Ascending aorta (tissue), 2 donors: ENCODE measurements at places on chromosomes 4 and X.

GRCh38 chr4:5448221-5448620 lies 260.1 kb downstream of the EVC2 start:
- no peak overlapping the region for H3K4me3 ChIP-seq
- no peaks in the 10 kb centered on the region for H3K4me1 ChIP-seq
- H3K27me3 ChIP-seq = no peaks in the 10 kb centered on the region
- no peak overlapping the region for H3K27ac ChIP-seq
- H3K36me3 ChIP-seq = no peaks in the 10 kb centered on the region
- DNase-seq = no peak

DNA sequence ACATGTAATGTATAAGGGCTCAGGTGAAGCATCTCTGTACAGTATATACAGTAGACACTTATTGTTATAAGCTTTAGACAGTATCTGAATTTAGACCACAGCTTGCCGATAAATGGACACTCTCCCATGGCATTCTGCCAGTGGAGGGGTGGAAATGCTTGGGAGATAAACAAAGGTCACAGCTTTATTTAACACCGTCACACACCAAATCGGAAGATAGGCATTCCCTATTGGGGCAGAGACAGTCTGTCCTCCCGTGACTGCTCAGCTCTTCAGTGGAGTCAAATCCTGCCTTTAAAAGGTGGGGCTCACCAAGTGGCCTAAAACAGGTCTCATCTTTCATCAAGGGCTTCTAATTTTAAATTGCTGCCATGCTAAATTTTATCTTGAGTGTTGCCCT lies 178.8 kb downstream of the CAMK2D start:
- peaks cover 5% of the 10 kb centered on the region for H3K4me1 ChIP-seq
- no peak overlapping the region for H3K4me3 ChIP-seq
- H3K27me3 ChIP-seq = no peaks in the 10 kb centered on the region
- no peak for DNase-seq
- no peak overlapping the region for H3K27ac ChIP-seq

DNA sequence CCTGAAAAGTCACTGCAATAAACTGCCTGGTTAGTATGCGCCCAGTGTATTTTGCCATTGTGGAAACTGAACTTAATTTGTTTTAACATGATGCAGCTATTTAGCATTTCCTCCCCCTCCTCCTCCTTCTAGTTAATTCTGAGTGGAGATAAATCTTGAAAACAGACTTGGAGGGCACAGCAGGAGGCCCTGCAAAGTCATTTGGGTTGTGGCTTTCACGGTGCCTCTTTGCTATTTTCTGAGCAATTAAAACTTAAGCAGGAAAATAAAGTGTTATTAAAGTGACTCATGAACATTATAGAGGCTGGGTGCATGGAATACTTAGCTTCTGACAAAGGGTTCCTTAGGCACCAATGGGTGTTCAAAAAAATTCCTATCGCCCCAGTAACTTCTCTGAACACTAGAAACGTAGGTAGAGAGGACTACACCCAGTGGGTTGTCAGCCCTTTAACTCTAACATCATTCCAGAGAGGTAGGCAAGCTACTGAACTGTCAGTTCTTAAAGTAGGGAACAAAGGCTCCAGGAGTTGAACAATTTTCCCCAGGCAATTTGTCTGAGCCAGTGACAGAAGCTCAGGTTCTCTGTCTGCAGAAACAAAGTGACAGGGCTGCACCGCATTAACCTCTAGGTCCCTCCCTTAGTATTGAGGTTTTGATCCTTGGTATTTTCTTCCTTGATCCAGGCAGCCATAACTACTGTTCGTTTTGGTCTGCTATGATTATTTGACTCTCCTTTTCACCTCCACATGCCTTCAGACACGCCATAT lies 158.3 kb upstream of the KIT start:
- DNase-seq = no peak
- H3K27ac ChIP-seq = no peak overlapping the region
- H3K4me1 ChIP-seq = no peaks in the 10 kb centered on the region

DNA sequence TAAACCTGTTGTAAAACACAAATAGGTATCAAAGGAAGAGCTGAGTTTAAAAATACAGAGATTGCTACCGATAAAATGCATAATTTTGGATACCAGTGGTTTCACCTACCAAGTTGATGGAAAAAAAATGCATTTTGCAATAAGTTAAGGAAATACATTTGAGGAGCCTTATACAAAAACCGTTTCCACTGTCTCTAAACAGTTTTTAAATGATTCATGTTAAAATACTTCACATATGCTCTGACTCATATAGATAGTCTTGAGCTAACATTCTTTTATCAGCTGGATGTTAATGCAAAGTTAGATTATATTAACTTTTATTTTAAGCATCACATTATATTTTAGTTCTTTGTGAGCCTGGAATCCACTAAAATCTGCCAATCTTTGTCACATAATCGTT lies 50.6 kb upstream of the ANKRD17 start:
- no peaks in the 10 kb centered on the region for H3K4me1 ChIP-seq
- no peak overlapping the region for H3K27ac ChIP-seq
- no peaks in the 10 kb centered on the region for H3K27me3 ChIP-seq
- H3K4me3 ChIP-seq = no peak overlapping the region

DNA sequence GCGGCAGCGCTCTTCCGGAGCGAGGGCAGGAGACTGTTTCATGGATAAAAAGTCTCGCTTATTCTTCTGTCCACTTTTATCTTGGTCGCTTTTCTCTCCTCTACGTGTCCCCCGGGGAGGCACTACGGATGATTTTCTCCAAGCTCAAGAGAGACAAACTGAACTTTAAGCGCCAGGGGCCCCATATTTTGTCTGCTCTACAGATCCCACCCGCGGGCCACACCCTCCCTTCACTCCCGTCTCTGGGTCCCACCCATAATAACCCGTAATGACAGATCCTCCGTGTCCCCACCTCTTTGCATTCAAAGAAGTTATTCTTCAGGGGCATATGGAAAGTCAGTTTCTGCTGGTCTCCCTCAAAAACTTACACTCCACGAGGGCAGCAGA lies at the start of gene CORIN:
CORIN (minus strand) TSS at position 160 of the 387 bp plus-strand sequence; CDS start at position 42, 118 bp downstream.
- peak within 1 kb of the TSS; percentile 69 for H3K4me3 ChIP-seq
- H3K36me3 ChIP-seq = no peaks in the 10 kb centered on the region
- peaks cover 5% of the 10 kb centered on the region for H3K4me1 ChIP-seq
- DNase-seq = no peak

GRCh38 chrX:153971124-153971449 lies 531 bp downstream of the HCFC1 start:
- H3K4me3 ChIP-seq = peak overlapping the region; percentile 91
- peaks cover 18% of the 10 kb centered on the region for H3K4me1 ChIP-seq
- no peaks in the 10 kb centered on the region for H3K36me3 ChIP-seq
- H3K27ac ChIP-seq = peak overlapping the region; percentile 99

GRCh38 chr4:139241784-139242151 lies 38.3 kb downstream of the MGARP start:
- no peak overlapping the region for H3K27ac ChIP-seq
- no peaks in the 10 kb centered on the region for H3K27me3 ChIP-seq

- H3K4me1 ChIP-seq = no peaks in the 10 kb centered on the region
- H3K27me3 ChIP-seq = no peaks in the 10 kb centered on the region
- no peak overlapping the region for H3K27ac ChIP-seq
- no peak for DNase-seq
- no peak overlapping the region for H3K4me3 ChIP-seq
- no peaks in the 10 kb centered on the region for H3K36me3 ChIP-seq
These were observed 26.0 kb downstream of the KIT start for GRCh38 chr4:54683616-54684346.

GRCh38 chr4:82833696-82834313 lies 35.2 kb upstream of the SCD5 start:
- H3K36me3 ChIP-seq = peaks cover 56% of the 10 kb centered on the region
- no peak overlapping the region for H3K27ac ChIP-seq
- DNase-seq = no peak
- H3K27me3 ChIP-seq = no peaks in the 10 kb centered on the region

- H3K27me3 ChIP-seq = no peaks in the 10 kb centered on the region
- H3K4me3 ChIP-seq = no peak overlapping the region
- DNase-seq = no peak
- H3K36me3 ChIP-seq = no peaks in the 10 kb centered on the region
- H3K27ac ChIP-seq = no peak overlapping the region
- H3K4me1 ChIP-seq = no peaks in the 10 kb centered on the region
These were observed 68.1 kb downstream of the UCHL1 start for GRCh38 chr4:41324861-41325260.

- no peak overlapping the region for H3K4me3 ChIP-seq
- no peak overlapping the region for H3K27ac ChIP-seq
- no peaks in the 10 kb centered on the region for H3K36me3 ChIP-seq
- DNase-seq = no peak
- H3K27me3 ChIP-seq = no peaks in the 10 kb centered on the region
These were observed 641.5 kb downstream of the FAT4 start for GRCh38 chr4:125956276-125956675.

GRCh38 chr4:153622093-153622492 lies 62.0 kb upstream of the TLR2 start:
- peaks cover 53% of the 10 kb centered on the region for H3K36me3 ChIP-seq
- no peaks in the 10 kb centered on the region for H3K27me3 ChIP-seq
- no peak overlapping the region for H3K4me3 ChIP-seq
- no peak overlapping the region for H3K27ac ChIP-seq
- DNase-seq = no peak
- H3K4me1 ChIP-seq = no peaks in the 10 kb centered on the region

- no peak overlapping the region for H3K27ac ChIP-seq
- H3K4me3 ChIP-seq = no peak overlapping the region
- DNase-seq = no peak
These were observed 241.2 kb upstream of the CTSO start for GRCh38 chr4:156194896-156195295.

- no peak for DNase-seq
- H3K4me1 ChIP-seq = no peaks in the 10 kb centered on the region
- H3K27me3 ChIP-seq = no peaks in the 10 kb centered on the region
These were observed 64.7 kb upstream of the EXOC1L start for GRCh38 chr4:55754754-55755350.
